ENCODE measurements at places on chromosomes 13 and 19. TPM values are rescaled to one million over a fixed set of nuclear protein-coding genes. Genes with fewer than 3 reads are reported as not detected.
A peak's percentile ranks its signal among the peaks of the same experiment; 100 is the strongest.

DNA sequence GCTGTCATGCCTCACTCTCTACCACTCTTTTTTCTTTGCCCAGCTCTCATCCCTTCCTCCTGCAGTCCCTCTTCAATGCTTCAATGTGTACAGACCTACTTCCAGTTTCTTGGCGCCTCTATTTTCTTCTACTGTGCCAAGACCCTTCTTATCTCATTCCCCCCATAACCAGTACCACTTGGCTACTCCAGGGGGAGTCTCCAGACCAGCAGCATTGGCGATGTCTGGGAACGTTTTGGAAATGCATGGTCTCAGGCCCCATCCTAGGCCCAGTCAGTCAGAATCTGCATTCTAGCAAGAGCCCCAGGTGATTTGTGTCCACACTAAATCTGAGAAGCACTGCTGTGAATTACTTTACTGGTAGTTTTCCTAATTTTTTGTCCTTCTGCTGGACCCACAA lies 198.2 kb downstream of the SLC7A1 start:
- no peaks in the 10 kb centered on the region for H3K27me3 ChIP-seq
- no peak overlapping the region for H3K27ac ChIP-seq
- no peak for DNase-seq
- H3K4me1 ChIP-seq: no peaks in the 10 kb centered on the region

- no peaks in the 10 kb centered on the region for H3K36me3 ChIP-seq
- DNase-seq: no peak
- peaks cover 8% of the 10 kb centered on the region for H3K27me3 ChIP-seq
- no peak overlapping the region for H3K27ac ChIP-seq
- no peak overlapping the region for H3K4me3 ChIP-seq
- no peaks in the 10 kb centered on the region for H3K4me1 ChIP-seq
Observed at GRCh38 chr19:43372462-43372861, 19.0 kb downstream of the CD177 start.

DIRAS1 gene
- 7.3 TPM for polyA plus RNA-seq

DNA sequence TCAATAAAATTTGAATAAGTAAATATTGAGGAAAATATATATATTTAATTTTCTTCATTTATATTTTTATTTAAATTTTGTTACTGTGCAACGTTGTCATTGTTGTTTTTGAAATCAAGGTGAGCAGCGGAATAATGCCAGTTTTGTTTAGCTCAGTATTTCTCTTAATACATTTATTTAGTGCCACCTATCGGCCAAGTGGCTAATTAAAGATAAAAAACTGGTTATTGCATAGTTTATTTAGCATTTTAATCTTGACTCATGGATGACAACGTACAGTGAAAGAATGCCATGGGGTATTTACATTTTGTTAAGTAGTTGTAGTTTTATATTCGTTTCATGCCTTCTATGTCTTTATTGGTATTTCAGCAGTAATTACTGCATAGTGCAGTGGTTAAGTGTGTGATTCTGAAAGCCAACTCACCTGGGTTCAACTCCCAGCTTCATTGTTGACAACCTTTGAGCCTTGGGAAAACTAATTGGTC lies 265.9 kb downstream of the MYO16 start:
- no peak overlapping the region for H3K27ac ChIP-seq
- no peaks in the 10 kb centered on the region for H3K4me1 ChIP-seq
- H3K36me3 ChIP-seq: no peaks in the 10 kb centered on the region
- H3K27me3 ChIP-seq: no peaks in the 10 kb centered on the region
- H3K4me3 ChIP-seq: no peak overlapping the region

GRCh38 chr19:30666301-30666803 lies 294.2 kb downstream of the ZNF536 start:
- DNase-seq: no peak
- no peaks in the 10 kb centered on the region for H3K4me1 ChIP-seq
- no peak overlapping the region for H3K4me3 ChIP-seq
- no peaks in the 10 kb centered on the region for H3K36me3 ChIP-seq
- no peaks in the 10 kb centered on the region for H3K27me3 ChIP-seq

F10 gene
- 39.9 TPM for polyA plus RNA-seq

- no peak overlapping the region for H3K4me3 ChIP-seq
- H3K36me3 ChIP-seq: no peaks in the 10 kb centered on the region
- no peaks in the 10 kb centered on the region for H3K4me1 ChIP-seq
- no peaks in the 10 kb centered on the region for H3K27me3 ChIP-seq
- peak; percentile 21 for DNase-seq
- no peak overlapping the region for H3K27ac ChIP-seq
Observed at GRCh38 chr13:105928048-105928447, 607.4 kb downstream of the EFNB2 start.

NAT14 gene
- 18.3 TPM for polyA plus RNA-seq

OR7C1 gene
- polyA plus RNA-seq: not detected

- DNase-seq: no peak
- no peak overlapping the region for H3K27ac ChIP-seq
- peaks cover 25% of the 10 kb centered on the region for H3K27me3 ChIP-seq
- H3K4me1 ChIP-seq: peaks cover 2% of the 10 kb centered on the region
- no peaks in the 10 kb centered on the region for H3K36me3 ChIP-seq
Observed at GRCh38 chr19:33296488-33296971, 5.8 kb downstream of the CEBPA start.

TMEM255B gene
- polyA plus RNA-seq: 4.7 TPM

DNA sequence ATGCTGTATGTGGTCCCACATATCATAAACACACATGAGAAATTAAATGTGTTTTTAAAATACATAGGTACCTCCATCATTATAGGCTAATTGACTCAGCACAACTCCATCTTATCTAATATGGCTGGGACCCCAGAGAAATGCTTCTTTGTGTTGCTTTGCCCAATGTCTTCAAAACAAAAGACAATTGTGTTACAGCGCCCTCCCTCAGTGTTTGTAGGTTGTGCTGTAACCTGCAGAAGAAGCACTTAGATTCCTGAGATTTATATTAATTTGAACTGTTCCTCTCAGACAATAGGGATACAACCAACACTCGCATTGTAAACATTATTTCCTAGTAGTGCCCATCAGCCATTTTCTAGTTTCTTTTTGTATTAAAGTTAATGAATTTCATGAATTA lies 303.4 kb downstream of the MZT1 start:
- no peaks in the 10 kb centered on the region for H3K36me3 ChIP-seq
- no peak overlapping the region for H3K4me3 ChIP-seq
- H3K4me1 ChIP-seq: no peaks in the 10 kb centered on the region
- no peak overlapping the region for H3K27ac ChIP-seq
- H3K27me3 ChIP-seq: no peaks in the 10 kb centered on the region

Measured in fibroblast of lung (primary cell).